ENCODE measurements at places on chromosomes 13 and 19.

GRCh38 chr19:44050740-44051649 lies 841 bp upstream of the ZNF223 start:
- DNase-seq: no peak

GRCh38 chr13:100493418-100493817 lies 95.2 kb downstream of the GGACT start:
- no peak for DNase-seq

- no peak for DNase-seq
These were observed 11.9 kb upstream of the SULT2B1 start for GRCh38 chr19:48540110-48540509.

DNA sequence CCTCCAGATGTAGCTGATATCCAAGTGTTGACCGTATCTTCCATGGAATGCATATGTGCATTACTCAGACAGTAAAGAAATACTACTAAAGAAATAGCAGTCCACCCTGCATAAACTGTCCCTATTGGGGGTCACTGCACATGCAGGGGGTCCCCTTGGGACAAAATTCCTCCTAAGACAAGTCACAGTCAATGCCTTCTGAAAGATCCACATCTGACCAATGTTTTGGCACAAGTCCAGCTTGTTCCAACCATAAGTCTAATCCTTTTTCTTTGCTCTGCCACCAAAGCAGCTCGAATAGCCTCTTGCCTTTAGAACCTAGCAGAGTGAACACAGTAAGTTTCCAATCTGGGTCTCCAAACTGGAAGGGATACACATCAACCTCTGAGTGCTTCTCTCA lies 87.9 kb downstream of the DIAPH3 start:
- no peak for DNase-seq

- no peak for DNase-seq
These were observed 165.2 kb downstream of the DCLK1 start for GRCh38 chr13:35966024-35966423.

DNA sequence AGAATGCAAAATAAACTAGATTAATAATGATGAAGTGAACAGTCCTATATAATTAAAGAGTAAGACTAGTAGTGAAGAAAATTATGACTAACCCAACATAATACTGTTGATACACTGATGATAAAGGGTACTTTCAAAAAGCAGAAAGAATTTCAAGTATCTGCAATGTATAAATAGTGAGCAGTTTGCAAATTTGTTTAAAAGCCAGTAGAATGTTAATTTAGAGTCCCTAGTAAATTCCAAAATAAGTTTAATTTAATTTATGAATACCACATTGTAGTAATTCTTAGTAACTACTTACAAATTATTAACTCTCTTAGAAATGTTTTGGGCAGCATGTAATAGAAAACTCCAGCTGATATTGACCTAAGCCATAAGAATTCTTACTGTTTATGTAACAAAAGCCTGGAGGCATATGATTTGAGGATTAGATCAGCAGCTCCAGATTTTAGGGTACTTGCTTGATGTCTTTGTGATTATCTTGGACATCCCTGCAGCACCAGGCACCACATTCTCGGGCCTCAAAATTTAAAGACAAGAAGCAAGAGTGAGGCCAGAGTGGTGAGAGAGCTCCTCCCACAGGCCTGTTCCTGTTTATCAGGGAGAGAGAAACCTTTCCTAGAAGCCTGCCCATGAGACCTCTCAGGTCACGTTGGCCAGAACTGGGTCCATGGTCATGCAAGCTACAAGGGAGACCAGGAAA lies 67.6 kb upstream of the TDRD3 start:
- peak; percentile 6 for DNase-seq

Data from midbrain (tissue), 1 donor.